Stimulated activated CD4-positive, alpha-beta T cell treated with anti-CD3 and anti-CD28 coated beads, Interleukin-4, amount 100 ng/mL, for 48 hours (primary cell): ENCODE measurements at places on chromosomes 5 and 9.

GRCh38 chr5:11383506-11384095 is 520.6 kb downstream of the CTNND2 start:
- no peak for DNase-seq

DNA sequence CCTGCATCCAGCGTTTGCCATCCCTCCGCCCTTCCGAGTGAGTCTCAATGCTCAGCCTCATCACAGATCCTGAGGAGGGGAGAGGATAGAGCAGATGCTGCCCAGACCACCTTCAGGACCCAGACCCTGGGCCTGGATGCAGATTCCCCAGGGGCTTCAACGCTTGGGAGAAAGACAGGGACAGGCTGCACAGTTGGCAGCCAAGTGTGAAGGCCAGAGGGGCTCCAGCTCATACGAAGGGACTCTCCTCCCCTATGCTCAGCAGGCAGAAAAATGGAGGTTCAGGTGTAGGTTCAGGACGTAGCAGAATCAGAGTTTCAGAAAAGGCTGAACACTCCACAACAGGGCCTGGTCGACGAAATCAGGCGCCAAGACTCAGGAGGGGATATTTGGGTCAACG is 378.5 kb upstream of the IRX1 start:
- no peak for DNase-seq

DNA sequence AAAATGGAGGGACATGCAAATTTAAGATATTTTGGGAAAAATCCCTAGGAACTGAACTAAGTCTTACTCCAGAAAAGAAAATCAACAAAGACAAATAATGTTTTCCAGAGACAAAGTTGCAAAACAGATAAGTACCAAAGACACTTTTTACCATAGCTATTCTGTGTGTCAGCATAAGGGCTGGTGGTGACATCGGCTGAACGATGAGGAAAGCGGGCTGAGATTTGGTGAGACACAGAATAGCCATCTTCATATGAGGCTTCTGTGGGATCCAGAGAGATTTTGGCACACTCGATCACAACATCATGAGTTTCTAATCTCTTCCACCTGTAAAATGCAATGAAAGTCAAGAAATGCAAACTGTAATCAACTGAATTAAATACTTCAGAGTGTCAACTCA is 32.3 kb downstream of the TSC1 start:
- no peak for DNase-seq

GRCh38 chr5:65480306-65480865 is 1.3 kb downstream of the ADAMTS6 start:
- peak; percentile 13 for DNase-seq

DNA sequence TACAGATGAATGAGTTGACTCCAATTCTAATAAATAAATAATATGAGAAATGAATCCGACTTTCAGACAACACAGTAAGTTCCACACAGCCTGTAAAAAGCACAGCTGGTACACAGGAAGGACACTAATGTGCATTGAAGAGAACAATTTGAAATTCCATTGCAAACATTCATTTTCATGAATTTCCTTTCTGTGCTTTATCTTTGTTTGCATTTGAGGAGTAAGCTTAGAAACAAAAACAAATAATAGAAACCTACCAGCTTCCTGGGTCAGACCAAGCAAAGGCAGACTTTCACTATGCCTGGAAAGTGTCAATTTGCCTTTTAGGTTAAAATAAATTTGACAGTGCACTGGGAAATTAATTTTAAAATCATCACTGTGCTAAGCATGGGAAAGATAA is 143.8 kb upstream of the VLDLR start:
- DNase-seq: no peak

- no peak for DNase-seq
Measured at GRCh38 chr9:4417578-4418325, 72.5 kb upstream of the SLC1A1 start.

- no peak for DNase-seq
Measured at GRCh38 chr9:1913631-1914330, 101.4 kb upstream of the SMARCA2 start.

- peak; percentile 26 for DNase-seq
Measured at GRCh38 chr9:75027187-75028107, 646 bp downstream of the CARNMT1 start.

DNA sequence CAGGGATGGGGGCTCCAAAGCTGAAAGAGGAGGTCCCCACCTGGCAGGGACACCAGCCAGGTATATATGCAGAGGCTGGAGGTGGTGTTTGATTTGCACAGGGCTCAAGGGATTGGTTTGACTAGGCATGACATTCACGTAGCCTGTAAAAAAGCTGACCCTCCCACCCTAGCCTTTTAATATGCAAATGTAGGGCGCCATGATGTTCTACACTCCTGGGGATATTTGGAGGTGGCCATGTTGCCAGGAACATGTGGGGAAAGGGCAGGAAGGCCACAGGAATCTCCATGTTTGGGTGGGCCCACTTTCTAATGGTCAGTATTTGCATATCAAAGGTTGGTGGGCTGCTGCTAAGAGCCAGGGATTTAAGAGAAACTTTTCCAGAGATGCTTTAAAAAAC is 12.0 kb upstream of the THG1L start:
- DNase-seq: no peak

- DNase-seq: no peak
Measured at GRCh38 chr5:130295235-130295634, 391.0 kb downstream of the CHSY3 start.

- DNase-seq: no peak
Measured at GRCh38 chr9:36835271-36835996, 198.6 kb downstream of the PAX5 start.

DNA sequence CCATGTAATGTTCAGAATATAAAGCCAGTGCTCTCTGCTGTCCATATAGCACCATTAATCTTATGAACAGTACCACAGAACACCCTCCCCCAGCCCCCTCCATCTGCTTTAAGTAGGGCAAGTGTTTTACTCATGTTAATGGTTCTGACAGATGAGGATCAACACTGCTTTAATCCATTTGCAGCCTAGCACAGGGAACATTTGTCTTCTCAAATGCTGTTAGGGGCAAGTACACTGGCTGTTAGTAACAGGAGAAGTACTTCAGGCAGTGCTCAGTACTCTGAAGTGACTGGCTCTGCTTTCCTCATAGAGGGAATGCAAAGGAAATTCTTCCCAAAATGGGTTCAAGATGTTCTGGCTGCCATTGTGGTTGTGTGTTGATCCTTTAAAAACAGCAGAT is 202.6 kb downstream of the DCP2 start:
- no peak for DNase-seq

DNA sequence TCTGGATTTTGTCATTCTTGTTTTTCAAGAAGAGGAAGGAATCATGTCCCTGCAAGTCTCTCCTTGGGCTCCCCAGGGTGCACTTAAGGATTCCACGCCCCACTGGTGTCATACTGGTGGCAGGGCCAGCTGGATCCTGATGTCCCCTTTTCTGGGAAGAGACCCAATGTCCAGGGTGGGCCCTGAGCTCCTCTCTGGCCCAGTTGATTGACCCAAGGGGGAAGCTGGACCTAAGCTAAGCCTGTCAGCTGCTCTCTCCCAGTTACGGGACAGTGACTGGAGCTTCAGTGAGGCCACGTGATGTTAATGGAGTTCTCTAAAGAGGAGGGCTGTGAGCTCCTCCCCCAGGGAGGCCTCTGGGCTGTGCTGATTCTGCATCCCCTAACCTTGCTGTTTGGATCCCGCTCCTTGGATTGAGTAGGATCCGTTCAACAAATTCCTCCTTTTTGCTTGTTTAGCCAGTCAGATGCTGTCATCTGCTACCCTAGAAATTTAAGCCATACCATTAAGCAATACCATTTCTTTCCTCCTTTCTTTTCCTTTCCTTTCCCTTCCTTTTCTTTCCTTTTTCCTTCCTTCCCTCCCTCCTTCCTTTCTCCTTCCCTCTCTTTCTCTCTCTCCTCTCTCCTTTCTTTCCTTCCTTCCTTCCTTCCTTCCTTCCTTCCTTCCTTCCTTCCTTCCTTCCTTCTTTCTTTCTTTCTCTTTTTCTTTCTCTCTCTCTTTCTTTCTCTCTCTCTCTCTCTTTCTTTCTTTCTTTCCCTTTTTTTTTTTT is 17.2 kb downstream of the NKX2-5 start:
- no peak for DNase-seq

DNA sequence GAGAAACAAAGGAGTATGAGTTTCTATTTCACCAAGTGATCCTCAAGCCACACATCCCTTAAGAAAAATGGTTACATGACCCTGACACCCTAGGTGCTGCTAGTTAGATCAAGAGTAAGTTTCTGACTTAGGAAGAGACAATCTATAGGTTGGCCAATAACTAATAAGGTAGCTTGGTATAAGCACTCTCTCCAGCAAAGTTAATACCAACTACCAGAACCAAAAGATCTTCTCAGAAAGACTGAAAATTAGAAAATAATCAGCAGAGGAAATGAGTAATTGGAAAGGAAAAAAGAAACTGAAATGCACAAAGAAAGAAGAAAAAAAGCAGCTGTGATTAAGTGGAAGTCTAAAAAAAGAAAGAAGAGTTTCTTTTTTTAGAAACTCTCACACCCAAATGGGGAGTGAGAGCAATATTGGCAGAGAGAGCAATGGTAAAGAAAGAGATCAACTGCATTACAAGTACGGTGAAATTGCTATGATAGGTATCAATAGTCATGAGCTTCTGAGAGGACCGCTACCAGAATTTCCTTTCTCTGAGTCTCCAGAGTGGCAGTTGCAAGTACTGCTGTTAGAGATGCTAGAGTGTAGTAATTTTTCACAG is 195.5 kb downstream of the TMEM167A start:
- DNase-seq: no peak

- no peak for DNase-seq
Measured at GRCh38 chr9:10127867-10128266, 484.9 kb downstream of the PTPRD start.

DNA sequence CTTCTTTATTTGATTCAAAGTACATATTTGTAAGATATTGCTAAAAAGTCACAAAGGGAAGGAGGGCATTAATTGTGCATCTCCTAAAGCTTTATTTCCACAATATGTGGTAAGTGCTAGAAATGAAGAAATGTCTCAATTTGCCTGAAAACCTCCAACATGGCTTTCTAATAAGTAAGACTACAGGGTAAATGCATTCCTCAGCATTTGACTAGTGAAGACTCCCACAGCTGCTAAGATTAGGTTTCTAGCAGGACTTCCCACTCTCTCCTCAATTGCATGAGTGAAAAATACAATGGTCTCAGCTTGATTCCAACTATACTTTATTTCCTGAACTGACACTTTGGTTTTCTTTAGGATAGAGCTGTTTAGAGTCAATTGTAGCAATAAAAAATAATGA is 162.1 kb downstream of the ELAVL2 start:
- DNase-seq: no peak

DNA sequence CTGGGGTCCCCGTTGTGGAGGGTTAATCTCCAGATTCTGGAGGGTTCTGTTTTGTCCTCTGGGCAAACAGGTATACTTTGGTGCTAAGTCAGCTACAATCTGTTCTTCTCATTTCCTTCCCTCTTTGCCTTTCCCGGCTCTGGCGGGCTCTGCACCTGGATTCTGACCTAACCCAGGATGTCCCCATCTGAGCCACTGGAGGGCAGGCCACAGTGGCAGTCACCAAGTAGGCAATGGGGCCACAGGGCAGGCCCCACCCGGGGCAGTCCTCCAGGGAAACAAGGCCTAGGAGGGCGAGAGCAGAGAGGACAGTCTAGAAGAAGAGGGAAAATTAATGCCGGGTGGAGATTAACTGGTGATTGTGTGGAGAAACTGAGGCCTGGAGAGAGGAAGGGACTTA is 40.4 kb upstream of the HRH2 start:
- DNase-seq: no peak

GRCh38 chr5:138504799-138505198 is 38.2 kb downstream of the ETF1 start:
- DNase-seq: no peak

GRCh38 chr5:113161806-113162205 is 185.2 kb downstream of the DCP2 start:
- no peak for DNase-seq

DNA sequence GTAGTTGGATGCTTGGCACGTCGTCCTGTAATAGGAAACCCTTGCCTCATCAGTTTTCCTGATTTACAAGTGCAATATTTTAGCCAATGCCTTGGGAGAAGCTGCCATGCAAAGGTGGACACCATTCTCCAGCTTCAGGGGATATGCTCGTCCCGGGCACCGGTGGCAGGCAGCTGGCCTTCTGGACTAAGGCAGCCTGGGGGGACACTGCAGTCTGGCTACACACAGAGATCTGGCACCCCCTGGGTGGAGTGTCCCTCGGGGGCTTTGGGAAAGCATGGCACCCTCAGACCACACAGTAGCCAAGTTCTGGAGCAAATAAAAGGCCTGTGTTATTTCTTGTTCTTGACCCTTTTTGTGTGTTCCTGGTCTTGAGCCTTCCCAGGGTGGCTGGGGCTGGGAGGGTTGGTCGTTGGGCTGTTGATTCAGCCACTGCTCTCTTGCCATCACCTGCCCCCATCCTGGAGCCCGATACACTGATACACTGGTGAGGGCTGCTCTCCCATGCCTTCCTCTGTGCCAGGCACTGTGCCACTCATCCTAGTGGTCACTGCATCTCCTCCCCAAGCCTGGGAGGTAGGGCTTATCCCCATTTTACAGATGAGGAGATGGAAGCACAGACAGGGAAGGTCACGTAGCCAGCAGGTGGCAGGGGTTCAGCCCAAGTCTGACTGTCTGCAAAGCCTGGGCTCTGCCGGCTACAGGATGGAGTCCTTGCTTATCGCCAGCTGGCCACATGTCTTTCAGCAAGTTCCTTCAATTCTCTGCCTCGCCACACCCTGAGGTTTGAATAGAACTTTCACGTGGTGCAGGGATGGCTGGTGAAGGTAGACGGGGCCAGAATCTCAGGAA is 134.1 kb downstream of the RGS3 start:
- DNase-seq: no peak

DNA sequence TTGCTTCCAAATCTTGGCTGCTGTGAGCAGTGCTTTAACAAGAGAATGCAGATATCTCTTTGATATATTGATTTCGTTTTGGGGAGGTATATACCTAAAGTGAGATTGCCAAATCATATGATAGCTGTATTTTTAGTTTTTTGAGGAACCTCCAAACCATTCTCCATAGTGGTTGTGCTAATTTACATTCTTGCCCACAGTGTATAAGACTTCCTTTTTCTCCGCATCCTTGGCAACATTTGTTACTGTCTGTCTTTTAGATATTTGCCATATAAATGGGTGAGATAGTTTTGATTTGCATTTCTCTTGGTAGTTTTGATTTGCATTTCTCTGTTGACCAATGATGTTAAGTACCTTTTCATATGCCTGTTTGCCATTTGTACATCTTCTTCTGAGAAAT is 10.0 kb upstream of the PLK2 start:
- DNase-seq: no peak

- no peak for DNase-seq
Measured at GRCh38 chr9:121798941-121799340, 147.5 kb downstream of the DAB2IP start.

DNA sequence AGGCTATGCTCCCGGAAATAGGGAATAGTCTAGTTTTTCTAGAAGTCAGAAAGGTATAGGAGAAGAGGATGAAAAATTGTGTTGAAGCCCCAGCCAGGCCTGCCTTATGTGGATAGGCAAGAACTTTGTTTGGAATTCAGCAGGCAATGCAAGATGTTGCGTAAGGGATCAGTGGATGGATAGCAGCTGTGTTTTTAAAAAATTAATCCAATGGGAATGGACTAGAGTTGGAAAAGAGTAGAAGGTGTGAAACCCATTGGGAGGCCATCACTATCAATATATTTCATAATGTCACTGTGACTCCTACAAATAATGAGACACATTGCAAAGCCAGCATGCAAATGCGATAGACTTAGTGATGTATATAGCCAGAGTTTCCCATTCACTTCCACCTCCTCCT is 281.9 kb downstream of the MARCHF11 start:
- DNase-seq: no peak

GRCh38 chr5:12242950-12243888 is 339.0 kb upstream of the CTNND2 start:
- DNase-seq: no peak
